ENCODE measurements at places on chromosomes 2 and 18. TPM values are rescaled to one million over a fixed set of nuclear protein-coding genes. Genes with fewer than 3 reads are reported as not detected.

GRCh38 chr18:21979171-21979560 is 190.2 kb upstream of the GATA6 start:
- peaks cover 1% of the 10 kb centered on the region for H3K36me3 ChIP-seq
- DNase-seq = peak; percentile 40
- peak overlapping the region; percentile 63 for H3K4me3 ChIP-seq
- H3K27me3 ChIP-seq = no peaks in the 10 kb centered on the region
- H3K27ac ChIP-seq = peak overlapping the region; percentile 97

- peaks cover 3% of the 10 kb centered on the region for H3K4me1 ChIP-seq
- no peak for DNase-seq
- H3K36me3 ChIP-seq = no peaks in the 10 kb centered on the region
- no peak overlapping the region for H3K4me3 ChIP-seq
- H3K27me3 ChIP-seq = no peaks in the 10 kb centered on the region
Observed at GRCh38 chr2:107745100-107745499, 81.6 kb upstream of the RGPD4 start.

DNA sequence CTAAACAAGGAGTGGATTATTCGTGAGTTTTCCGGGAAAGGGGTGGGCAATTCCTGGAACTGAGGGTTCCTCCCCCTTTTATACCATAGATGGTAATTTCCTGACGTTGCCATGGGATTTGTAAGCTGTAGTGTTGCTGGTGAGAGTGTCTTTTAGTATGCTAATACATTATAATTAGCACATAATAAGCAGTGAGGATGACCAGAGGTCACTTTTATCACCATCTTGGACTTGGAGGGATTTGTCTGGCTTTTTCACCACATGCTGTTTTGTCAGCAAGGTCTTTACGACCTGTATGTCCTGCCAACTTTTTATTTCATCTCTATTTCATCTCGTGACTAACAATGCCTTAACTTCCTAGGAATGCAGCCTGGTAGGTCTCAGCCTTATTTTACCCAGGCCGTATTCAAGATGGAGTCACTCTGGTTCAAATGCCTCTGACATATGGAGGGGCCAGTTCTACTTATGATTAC is 124.8 kb upstream of the B3GNT2 start:
- H3K27ac ChIP-seq = no peak overlapping the region
- H3K4me3 ChIP-seq = no peak overlapping the region
- H3K36me3 ChIP-seq = peaks cover 8% of the 10 kb centered on the region
- H3K27me3 ChIP-seq = no peaks in the 10 kb centered on the region

DNA sequence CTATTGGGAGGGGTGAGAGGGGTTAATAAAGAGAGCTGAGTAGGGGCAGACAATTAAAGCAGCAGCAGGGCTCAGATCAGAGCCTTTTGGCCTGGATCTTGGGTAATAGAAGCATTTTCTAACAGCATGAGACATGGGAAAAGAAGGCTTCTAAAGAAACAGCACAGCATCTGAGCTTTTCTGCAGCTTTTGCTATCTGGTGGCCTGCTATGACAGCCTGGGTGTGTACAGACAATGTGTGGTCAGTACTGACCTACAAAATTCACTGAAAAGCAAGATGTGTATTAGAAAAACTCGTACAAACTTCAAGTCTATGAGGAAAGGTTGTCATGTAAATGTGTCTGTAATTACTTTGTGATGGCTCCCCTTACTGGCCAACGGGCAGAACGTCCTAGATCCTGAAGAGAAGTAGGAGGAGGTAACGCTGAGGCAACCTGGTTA is 95.6 kb downstream of the GALNT3 start:
- H3K27ac ChIP-seq = no peak overlapping the region
- no peaks in the 10 kb centered on the region for H3K27me3 ChIP-seq
- no peak overlapping the region for H3K4me3 ChIP-seq

- no peaks in the 10 kb centered on the region for H3K4me1 ChIP-seq
- no peaks in the 10 kb centered on the region for H3K27me3 ChIP-seq
- no peaks in the 10 kb centered on the region for H3K36me3 ChIP-seq
- no peak for DNase-seq
- no peak overlapping the region for H3K27ac ChIP-seq
Observed at GRCh38 chr2:224157655-224158054, 118.6 kb upstream of the SERPINE2 start.

DNA sequence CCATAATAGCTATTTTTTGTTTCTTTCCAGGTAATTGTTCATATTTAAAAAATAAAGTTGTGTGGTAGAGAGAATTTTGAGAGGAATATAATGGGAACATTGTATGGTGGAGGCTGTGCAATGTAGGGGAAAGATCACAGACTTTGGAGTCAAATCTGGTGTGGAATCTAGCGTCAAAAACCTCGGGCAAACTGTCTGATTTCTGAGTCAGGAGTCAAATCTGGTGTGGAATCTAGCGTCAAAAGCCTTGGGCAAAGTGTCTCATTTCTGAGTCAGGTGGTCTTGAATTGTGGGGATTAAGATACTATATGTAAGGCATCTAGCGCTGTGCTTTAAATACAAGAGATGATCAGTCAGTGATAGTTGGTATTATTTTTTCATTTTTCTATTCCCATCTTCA is 5.1 kb downstream of the PTPN4 start:
- no peaks in the 10 kb centered on the region for H3K27me3 ChIP-seq
- no peak for DNase-seq
- H3K4me3 ChIP-seq = no peak overlapping the region
- H3K4me1 ChIP-seq = peaks cover 36% of the 10 kb centered on the region
- peaks cover 3% of the 10 kb centered on the region for H3K36me3 ChIP-seq
- no peak overlapping the region for H3K27ac ChIP-seq

DNA sequence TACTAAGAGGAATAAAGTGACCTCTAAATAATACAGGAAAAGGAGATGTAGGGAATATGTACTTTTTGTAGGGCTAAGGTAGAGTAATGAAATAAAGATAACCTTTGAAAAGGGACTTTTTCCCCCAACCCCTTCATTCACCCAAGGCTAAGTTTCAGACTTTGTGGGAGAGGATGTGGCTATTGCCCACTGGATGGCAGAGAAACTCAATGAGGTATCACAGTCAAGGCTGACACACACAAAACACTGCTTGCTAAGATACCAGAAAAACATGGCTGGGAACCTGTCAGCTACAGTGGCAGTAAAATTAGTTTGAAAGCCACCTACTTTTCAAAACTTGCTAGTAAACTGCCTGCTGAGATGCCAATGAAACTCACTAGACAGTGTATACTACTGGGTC is 158.8 kb upstream of the WDSUB1 start:
- peaks cover 29% of the 10 kb centered on the region for H3K36me3 ChIP-seq
- no peak overlapping the region for H3K4me3 ChIP-seq
- H3K4me1 ChIP-seq = peaks cover 2% of the 10 kb centered on the region
- no peak overlapping the region for H3K27ac ChIP-seq
- no peaks in the 10 kb centered on the region for H3K27me3 ChIP-seq

DNA sequence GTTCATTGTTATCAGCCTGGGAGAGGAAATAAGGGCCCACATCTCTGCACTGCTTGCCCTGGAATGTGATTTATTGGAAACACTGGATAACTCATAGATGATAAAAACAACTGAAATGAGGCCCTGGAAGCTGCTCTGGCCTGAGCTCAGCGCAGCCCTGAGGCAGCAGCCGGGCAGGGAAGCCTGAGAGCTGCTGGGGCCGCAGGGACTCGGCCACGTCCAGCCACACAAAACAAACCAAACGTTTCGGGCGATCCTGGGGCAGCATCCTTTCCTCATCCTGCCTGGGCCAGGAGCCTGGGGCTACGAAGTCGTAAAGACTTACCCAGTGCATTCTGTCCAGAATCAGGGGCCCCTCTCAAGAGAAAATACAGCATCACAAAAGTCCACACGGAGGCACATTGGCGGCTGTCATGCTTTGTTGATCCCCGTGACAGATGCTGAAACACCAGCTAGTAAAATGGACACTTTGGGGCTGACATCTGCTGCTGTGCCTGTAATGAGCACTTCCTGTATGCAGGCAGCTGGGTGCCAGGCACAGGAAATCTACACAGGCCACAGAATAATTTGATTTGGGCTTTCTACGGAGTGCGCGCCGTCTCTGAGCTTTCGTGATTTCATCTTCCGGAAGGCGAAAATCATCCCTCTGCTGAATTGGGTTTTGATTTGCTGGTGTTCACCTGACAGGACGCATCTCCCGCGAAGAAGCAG is 250.6 kb downstream of the EIPR1 start:
- H3K27ac ChIP-seq = no peak overlapping the region
- no peak overlapping the region for H3K4me3 ChIP-seq
- H3K4me1 ChIP-seq = no peaks in the 10 kb centered on the region
- no peaks in the 10 kb centered on the region for H3K27me3 ChIP-seq
- H3K36me3 ChIP-seq = no peaks in the 10 kb centered on the region

DNA sequence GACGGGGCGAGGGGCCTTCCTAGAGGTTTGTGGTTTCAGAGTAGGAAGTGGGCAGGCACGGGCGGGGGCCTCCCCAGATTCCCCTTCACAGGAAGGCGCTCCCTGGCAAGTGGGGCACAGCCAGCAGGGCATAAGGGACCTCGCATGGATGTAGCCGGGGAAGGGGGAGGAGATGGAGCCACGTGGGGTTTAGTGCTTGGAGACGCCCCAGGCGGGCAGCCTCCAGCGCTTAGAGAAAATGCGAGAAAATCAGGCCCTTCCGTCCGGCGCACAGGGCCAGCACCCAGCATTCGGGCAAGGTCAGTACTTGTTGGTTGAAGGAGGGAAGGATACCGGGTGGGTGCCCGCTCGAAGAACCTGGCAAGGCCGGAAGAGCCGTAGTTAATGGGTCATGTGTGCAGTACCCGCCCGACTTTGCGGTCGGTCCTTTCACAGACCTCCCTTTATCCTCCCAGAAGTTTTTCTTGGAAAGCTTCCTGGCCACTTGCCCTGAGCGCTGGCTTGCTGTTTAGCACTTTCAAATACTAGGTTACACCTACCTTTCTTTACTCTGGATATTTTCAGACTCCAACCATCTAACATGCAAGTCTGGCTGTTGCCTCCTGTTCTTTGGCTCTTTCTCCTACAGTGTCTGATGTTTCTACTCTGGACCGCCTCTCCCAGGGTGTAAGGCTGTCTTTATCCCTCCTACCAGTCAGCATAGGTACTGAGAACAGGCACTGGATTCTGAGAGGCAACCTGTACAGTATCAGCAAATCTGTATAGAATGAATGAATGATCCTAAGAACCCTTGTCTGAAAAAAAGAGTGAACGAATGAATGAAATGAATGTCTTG is 78.1 kb downstream of the CIB4 start:
- H3K27ac ChIP-seq = no peak overlapping the region
- H3K4me1 ChIP-seq = no peaks in the 10 kb centered on the region
- H3K36me3 ChIP-seq = no peaks in the 10 kb centered on the region
- H3K4me3 ChIP-seq = no peak overlapping the region
- peaks cover 52% of the 10 kb centered on the region for H3K27me3 ChIP-seq

GRCh38 chr18:39627936-39628335 is 2062.3 kb upstream of the CELF4 start:
- DNase-seq = no peak
- H3K4me1 ChIP-seq = peaks cover 8% of the 10 kb centered on the region
- H3K36me3 ChIP-seq = no peaks in the 10 kb centered on the region
- no peak overlapping the region for H3K4me3 ChIP-seq
- no peaks in the 10 kb centered on the region for H3K27me3 ChIP-seq
- H3K27ac ChIP-seq = no peak overlapping the region

DNA sequence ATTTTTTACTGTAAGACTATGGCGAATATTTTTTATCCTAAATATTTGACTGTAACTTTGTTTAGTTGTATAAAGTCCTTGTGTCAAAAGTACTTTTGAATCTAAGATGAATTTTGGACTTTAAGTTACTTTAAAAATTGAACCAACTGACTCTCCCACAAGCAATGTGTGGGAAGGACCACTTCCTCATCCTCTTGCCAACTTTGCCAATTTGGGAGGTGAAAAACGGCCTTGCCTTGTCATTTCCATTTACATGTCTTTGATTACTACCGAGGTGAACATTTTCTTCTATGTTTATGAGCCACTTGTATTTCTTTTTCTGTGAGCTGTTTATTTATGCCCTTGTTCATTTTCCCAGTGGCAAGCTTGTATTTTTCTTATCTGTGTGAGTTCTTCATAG is 12.8 kb upstream of the MSGN1 start:
- no peak overlapping the region for H3K4me3 ChIP-seq
- DNase-seq = no peak
- peaks cover 4% of the 10 kb centered on the region for H3K27me3 ChIP-seq
- no peak overlapping the region for H3K27ac ChIP-seq

DNA sequence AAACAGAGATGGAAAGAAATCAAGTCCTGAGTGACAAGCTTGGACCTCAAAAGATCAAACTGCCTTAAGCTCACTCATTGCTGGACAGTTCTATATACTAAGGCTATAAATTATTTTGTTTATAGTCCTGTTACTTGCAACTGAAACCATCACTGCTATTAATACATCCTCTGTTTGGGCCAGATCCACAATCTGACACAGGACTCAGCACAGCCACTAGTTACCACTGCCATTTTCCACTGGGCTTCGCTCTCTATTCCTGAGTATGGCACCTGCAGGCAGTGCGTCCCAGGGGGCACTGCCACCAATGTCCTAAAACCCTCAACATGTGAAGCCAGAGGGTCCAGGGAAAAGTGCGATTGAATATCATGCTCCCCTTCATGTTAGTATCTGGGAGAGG is 52.3 kb downstream of the CYP26B1 start:
- H3K4me3 ChIP-seq = no peak overlapping the region
- no peaks in the 10 kb centered on the region for H3K36me3 ChIP-seq
- no peaks in the 10 kb centered on the region for H3K4me1 ChIP-seq
- no peak for DNase-seq
- no peak overlapping the region for H3K27ac ChIP-seq
- peaks cover 10% of the 10 kb centered on the region for H3K27me3 ChIP-seq

GRCh38 chr2:133143645-133144044 is 424.6 kb downstream of the NCKAP5 start:
- peaks cover 16% of the 10 kb centered on the region for H3K27me3 ChIP-seq
- H3K36me3 ChIP-seq = no peaks in the 10 kb centered on the region
- H3K4me1 ChIP-seq = peaks cover 23% of the 10 kb centered on the region
- DNase-seq = no peak
- no peak overlapping the region for H3K4me3 ChIP-seq

- peak overlapping the region; percentile 34 for H3K4me3 ChIP-seq
- peak; percentile 43 for DNase-seq
- H3K27me3 ChIP-seq = peaks cover 17% of the 10 kb centered on the region
- H3K36me3 ChIP-seq = peaks cover 6% of the 10 kb centered on the region
- peak overlapping the region; percentile 34 for H3K27ac ChIP-seq
Observed at GRCh38 chr18:76348267-76349066, 146.6 kb downstream of the ZNF516 start.

GRCh38 chr2:220417503-220417902 is 790.1 kb downstream of the SLC4A3 start:
- H3K4me1 ChIP-seq = peaks cover 20% of the 10 kb centered on the region
- DNase-seq = no peak
- H3K27ac ChIP-seq = no peak overlapping the region
- peak overlapping the region; percentile 29 for H3K4me3 ChIP-seq

GRCh38 chr2:29763371-29763770 is 158.0 kb downstream of the ALK start:
- no peak overlapping the region for H3K27ac ChIP-seq
- peaks cover 3% of the 10 kb centered on the region for H3K4me1 ChIP-seq
- peaks cover 6% of the 10 kb centered on the region for H3K27me3 ChIP-seq
- no peak for DNase-seq
- no peaks in the 10 kb centered on the region for H3K36me3 ChIP-seq

Gene DLGAP1
- 16.7 TPM for total RNA-seq

Gene NT5DC4
- total RNA-seq = not detected

Gene GAREM2
- 12.1 TPM for total RNA-seq

Gene SAG
- total RNA-seq = not detected

Gene NPC1
- 35.1 TPM for total RNA-seq

Gene SLC5A7
- total RNA-seq = 1.8 TPM

Gene OTOS
- not detected for total RNA-seq

Gene RAB17
- total RNA-seq = 49.9 TPM

Gene TMEM37
- 17.4 TPM for total RNA-seq

All from progenitor cell of endocrine pancreas (in vitro differentiated cells).